ENCODE measurements at places on chromosomes 12 and 14.
A peak's percentile ranks its signal among the peaks of the same experiment; 100 is the strongest.

- no peak for DNase-seq
These were observed 179.3 kb downstream of the GALC start for GRCh38 chr14:87813686-87814085.

DNA sequence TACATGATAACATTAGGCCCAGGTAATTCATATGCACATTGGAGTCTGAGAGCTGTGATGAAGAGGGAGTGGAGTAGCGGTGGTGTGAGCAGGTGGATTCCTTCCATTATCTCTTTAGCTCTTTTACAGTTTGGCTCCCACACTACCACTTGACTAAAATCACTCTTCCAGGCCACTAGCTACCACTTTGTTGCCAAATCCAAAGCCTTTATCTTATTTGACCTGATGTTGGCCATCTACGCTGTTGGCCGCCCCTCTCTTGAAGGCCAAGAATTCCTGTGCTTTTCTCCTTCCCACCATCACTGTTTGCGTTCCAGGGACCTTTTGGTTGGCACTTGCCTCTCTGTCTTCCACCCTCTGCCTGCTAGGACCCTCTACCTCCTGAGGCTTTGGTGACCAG, 4.0 kb upstream of the MAX start:
- DNase-seq = no peak

GRCh38 chr14:89564989-89565388, 148.0 kb upstream of the FOXN3 start:
- no peak for DNase-seq

GRCh38 chr12:41661141-41661765, 473.1 kb downstream of the PDZRN4 start:
- DNase-seq = no peak

DNA sequence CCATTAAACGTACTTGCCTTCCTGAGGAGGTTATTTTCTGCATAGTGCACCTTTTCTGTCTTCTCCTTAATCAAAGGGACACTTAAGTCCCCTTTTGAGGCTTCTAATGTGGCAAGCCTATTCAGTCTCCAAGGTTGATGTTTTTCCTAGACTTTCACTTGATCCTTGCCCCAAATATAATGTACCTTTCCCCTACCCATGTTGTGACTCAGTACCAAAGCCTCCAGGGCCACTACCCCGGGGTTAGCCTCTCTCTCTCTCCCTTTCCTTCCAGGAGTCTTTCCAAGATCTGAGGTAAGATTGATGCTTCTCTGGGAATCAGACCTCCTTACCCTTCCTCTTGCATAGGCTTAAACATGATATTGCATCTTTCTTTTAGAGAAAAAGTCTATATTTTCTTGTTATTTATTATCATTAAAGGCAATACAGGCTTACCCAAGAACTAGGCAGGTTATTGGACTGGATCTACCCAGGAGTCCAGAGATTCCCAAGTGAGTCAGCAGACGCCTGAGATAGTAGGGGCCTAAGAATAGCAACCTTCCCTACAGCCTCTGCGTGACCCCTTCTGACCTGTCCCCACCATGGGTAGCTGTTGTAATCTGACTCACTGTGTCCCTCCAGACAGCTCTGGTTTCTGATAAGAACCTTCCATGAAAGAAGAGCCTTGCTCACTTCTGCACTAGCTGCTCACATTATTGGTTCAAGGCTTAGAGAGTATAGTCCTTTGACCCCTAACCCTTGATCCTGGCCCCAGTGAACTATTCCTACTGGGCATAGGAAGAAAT, 172.9 kb downstream of the ZFP36L1 start:
- no peak for DNase-seq

GRCh38 chr14:54665946-54666345, 99.0 kb downstream of the SAMD4A start:
- DNase-seq = no peak

DNA sequence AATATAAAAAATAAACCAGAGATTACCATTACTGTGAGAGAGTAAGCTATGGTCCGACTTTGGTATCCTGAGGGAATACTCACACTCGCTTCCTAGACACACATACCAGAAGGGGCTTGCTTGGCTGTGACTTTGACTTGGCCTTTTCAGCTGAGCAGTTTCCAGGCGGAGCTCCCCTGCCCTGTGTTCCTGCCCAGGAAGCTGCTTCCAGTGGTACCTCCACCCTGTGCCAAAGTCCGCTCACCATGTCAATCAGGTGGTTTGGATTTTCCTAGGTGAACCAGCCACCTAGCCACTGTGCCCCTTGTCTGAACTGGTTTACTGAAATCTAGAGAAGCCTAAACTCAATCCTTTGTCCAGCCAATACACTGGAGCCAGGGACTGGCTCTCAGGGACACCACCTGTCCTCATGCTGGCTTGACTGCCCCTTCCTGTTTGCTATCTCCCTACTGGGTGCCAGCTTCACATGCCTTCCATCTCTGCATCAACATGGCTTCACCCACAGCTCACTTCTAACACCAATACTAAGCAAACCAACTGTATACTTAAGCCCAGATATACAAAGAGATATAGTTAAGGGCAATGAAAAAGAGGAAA, 28.6 kb downstream of the MAX start:
- DNase-seq = peak; percentile 3

DNA sequence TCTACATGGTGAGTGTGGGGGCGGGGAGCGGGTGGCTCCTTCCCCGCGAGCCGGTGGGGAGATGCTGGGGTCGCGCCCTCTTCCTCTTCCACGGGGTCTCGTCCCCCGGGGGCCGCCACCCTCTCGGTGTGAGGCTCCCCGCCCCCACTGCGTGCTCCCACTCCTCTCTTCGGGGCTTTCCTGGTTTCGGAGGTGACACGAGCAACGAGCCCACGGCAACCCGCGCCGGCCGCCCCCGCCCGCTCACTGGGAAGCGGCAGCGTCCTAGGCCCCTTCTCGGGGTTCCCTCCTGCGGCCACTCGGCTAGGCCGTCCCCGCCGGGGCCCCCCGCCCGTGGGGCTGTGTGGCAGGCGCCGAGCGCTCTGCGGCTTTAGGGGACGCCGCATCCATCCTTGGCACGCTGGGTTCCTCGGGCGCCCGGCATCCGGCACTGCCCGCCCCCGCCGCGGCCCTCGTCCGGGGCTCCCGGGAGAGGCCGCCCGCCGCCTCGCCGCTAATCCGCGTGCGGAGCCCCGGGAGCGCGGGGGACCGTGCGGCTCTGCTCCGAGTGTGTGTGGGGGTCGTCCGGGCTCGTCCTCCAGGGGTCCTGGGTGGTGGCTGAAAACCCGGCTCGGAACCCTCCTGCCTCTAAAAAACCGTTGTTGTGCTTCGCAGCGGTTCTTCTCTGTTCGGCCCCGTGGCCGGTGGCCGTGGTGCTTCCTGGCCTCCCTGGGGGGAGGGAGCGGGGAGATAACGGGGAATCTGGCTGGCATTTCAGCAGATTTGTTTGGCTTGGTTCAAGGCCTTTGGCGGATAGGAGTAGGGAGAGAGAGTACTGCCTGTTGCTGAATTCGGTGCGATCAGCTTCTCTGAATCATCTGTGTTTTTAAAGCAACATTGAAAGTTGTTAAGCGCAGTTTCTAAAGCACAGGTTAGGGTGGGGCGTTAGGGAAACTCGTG, 1.0 kb downstream of the PCNX1 start:
- peak; percentile 55 for DNase-seq

Measured in DMS53 (cell line).